Sigmoid colon (tissue), 7 donors: ENCODE measurements at places on chromosomes 5 and 9. TPM values are rescaled to one million over a fixed set of nuclear protein-coding genes. Genes with fewer than 3 reads are reported as not detected.

The FAM169A gene
- 1.8 TPM for polyA plus RNA-seq

The SLC6A3 gene
- polyA plus RNA-seq, result not detected

The UNC5A gene
- polyA plus RNA-seq, result 0.60 TPM

The DND1 gene
- polyA plus RNA-seq, result 2.4 TPM

The ACTL7A gene
- polyA plus RNA-seq, result not detected

The MYOZ3 gene
- 0.60 TPM for polyA plus RNA-seq

The FLT4 gene
- 0.23 TPM for polyA plus RNA-seq

The SPINK13 gene
- 0.45 TPM for polyA plus RNA-seq

The ANKRD34B gene
- polyA plus RNA-seq, result not detected

GRCh38 chr9:78448960-78449673, 152.2 kb downstream of the PSAT1 start:
- no peaks in the 10 kb centered on the region for H3K36me3 ChIP-seq
- H3K27ac ChIP-seq, result no peak overlapping the region
- no peak for DNase-seq
- H3K27me3 ChIP-seq, result peaks cover 5% of the 10 kb centered on the region

- H3K27ac ChIP-seq, result no peak overlapping the region
- no peaks in the 10 kb centered on the region for H3K36me3 ChIP-seq
- H3K27me3 ChIP-seq, result no peaks in the 10 kb centered on the region
- no peak overlapping the region for H3K4me3 ChIP-seq
Measured at GRCh38 chr5:43646992-43647391, 44.0 kb downstream of the NNT start.

DNA sequence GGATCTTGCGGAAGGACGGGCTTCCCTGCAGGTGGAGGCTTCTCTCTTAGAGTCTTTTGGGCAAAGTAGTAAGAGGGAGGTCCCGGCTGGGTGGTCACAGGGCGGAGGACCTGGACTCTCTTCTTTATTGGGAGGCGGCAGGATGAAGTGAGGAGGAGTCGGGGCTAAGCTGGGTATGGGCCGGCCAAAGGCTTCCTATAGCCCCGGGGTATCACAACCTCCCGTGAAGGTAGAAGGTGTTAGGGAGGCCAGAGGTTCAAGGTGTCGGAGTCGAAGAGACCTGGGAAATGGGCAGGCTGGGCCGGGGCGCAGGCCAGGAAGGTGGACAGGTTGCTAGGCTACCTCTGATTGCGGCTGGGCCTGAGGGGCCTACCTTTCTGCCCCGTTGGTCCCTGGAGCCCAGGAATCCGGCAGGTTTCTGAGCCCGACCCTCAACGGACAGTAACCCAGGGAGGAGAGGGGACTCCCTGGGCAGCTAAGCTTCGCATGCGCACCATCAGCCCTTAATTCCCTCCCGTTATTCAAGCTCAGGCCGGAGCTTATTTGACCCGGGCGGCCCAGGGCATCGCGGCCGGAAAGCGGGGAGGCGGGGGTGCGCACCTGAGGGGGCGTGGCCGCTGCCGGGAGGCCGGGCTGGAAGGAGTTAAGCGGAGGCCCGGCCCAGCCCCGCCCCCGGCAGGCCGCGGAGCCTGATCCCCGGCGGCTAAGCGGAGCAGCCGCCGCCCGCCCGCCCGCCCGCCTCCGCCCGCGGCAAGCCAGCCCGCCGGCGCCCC, at the start of gene TESK1:
TESK1 (plus strand) TSS at position 685 of the 773 bp plus-strand sequence. CDS start 358 bp downstream, outside the sequence.
- no peaks in the 10 kb centered on the region for H3K4me1 ChIP-seq
- peaks cover 19% of the 10 kb centered on the region for H3K36me3 ChIP-seq
- peak within 1 kb of the TSS; percentile 65 for H3K4me3 ChIP-seq
- peak; percentile 86 for DNase-seq

DNA sequence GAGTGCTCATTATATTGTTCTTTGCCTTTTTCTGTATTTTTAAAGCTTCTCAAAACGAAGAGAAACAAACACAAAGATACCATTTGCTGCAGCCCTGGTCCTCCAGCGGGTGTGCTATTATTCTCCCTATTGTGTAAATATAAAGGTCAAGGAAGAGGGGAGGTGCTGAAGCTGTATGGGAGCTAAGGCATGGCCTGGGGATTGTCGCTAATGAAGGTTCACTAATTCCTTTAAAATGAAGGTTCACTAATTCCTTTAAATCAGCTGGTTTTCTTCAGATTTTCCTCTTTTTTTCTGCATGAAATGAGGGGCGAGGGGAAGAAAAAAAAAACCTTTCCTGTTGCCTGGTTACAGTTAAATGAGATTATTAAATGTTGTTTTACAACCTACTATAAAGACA, 74.5 kb upstream of the MAP1B start:
- H3K4me1 ChIP-seq, result no peaks in the 10 kb centered on the region
- H3K27ac ChIP-seq, result no peak overlapping the region
- no peak for DNase-seq
- H3K27me3 ChIP-seq, result no peaks in the 10 kb centered on the region

DNA sequence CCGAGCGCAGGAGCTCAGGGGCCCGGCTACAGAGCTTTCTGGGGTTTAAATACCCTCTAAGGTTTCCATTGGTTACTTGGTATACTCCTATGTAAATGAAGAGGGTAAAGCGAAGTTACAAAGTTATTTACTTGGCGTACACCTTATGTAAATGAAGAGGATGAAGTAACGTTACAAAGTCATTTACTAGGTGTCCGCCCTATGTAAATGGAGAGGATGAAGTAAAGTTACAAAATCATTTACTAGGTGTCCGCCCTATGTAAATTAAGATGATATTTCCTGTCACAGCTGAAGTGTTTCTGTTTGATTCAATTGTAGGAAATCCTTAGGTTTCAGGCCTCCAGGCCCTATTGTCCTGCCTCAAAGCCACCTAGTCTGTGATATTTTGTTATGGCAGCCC, 358.2 kb downstream of the MTRR start:
- no peak for DNase-seq
- no peaks in the 10 kb centered on the region for H3K36me3 ChIP-seq
- no peaks in the 10 kb centered on the region for H3K4me1 ChIP-seq
- no peak overlapping the region for H3K27ac ChIP-seq

DNA sequence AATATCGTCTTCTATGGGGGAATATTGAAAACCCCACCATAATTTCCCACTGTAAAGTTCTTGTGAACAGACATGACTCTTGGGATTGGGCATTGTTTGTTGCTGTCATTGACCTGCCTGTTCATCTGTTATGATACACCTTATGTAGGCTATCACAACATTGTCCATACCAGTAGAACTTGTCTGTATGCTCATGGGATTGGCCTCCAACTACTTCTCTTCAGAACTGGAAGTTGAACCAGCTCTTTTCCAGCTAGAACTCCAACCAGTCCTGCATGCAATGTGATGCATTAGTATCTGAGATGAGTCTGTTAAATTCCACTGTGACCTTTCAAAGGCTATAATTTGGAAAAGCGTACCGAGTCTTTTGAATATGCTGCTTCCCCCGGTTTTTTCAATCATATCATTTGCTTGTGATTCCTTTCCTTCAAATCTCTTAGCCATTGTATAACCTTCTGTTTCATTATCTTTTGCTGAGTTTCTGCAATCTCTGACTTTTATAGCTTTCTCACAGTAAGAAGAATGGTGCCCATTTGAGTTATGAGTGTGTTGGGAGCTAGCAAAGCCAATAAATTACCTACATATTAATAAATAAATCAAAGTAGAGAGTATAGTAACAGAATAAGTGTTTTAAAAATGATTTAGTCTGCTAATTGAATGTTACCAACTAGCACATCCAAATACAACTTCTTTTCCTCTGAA, 101.9 kb downstream of the PLK2 start:
- H3K36me3 ChIP-seq, result no peaks in the 10 kb centered on the region
- DNase-seq, result no peak
- H3K27me3 ChIP-seq, result no peaks in the 10 kb centered on the region
- no peak overlapping the region for H3K27ac ChIP-seq
- no peak overlapping the region for H3K4me3 ChIP-seq
- H3K4me1 ChIP-seq, result no peaks in the 10 kb centered on the region

GRCh38 chr9:131289301-131290035, at the start of gene PLPP7:
TSS of gene PLPP7 (plus strand) at chr9:131289723. CDS start at chr9:131289998, 275 bp downstream.
- no peaks in the 10 kb centered on the region for H3K36me3 ChIP-seq
- peak within 1 kb of the TSS; percentile 74 for H3K27ac ChIP-seq
- peaks cover 24% of the 10 kb centered on the region for H3K4me1 ChIP-seq
- no peaks in the 10 kb centered on the region for H3K27me3 ChIP-seq
- peak; percentile 89 for DNase-seq

DNA sequence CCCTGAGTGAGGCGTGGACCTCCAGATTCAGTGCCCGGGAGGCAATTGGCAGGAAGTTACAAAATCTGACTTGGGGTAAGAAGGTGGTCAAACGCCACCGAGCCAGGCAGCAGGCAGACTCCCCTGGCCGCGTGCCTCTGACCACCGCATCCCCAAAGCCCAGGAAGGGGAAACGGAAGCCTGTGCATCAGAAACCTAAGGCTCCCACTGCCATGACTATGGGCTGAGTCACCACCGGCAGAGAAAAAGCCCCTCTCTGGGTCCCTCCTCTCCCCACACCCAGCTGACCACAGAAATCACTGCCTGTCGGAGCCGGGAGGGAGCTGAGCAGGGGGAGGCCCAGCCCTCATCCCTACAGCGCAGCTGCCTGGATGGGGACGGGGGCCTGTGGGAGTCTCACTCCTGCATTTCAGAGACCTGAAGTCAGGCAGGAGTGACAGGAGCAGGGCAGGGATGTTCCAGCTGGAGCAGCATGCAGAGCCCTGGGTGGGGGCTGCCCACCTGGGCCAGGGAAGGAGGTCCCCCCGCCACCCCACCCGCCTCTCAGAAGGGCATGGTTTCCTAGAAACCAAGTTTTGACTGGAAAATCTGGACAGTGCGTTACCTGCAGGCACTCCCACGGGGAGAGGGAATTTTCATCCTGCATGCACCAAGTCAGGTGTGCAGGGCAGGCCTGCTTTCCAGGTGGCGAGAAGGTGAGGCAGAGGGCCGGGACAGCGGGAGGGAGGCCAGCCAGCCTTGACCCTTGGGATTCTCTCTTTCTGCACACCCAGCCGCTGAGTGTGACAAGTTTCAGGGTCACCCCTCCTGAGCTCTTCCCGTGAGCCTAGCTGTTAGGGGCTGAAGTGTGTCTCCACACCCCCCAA, 68.2 kb downstream of the LRSAM1 start:
- DNase-seq, result no peak
- no peak overlapping the region for H3K4me3 ChIP-seq
- H3K36me3 ChIP-seq, result peaks cover 39% of the 10 kb centered on the region

GRCh38 chr9:120078112-120078511, 501.9 kb downstream of the CDK5RAP2 start:
- no peak overlapping the region for H3K4me3 ChIP-seq
- DNase-seq, result no peak
- H3K27ac ChIP-seq, result no peak overlapping the region
- no peaks in the 10 kb centered on the region for H3K4me1 ChIP-seq
- no peaks in the 10 kb centered on the region for H3K27me3 ChIP-seq

GRCh38 chr5:123486951-123487655, 24.9 kb upstream of the CSNK1G3 start:
- no peak for DNase-seq
- no peaks in the 10 kb centered on the region for H3K4me1 ChIP-seq
- no peaks in the 10 kb centered on the region for H3K27me3 ChIP-seq
- H3K4me3 ChIP-seq, result no peak overlapping the region
- no peaks in the 10 kb centered on the region for H3K36me3 ChIP-seq

GRCh38 chr5:112552216-112552615, 133.1 kb upstream of the EPB41L4A start:
- no peak overlapping the region for H3K27ac ChIP-seq
- DNase-seq, result no peak
- no peaks in the 10 kb centered on the region for H3K36me3 ChIP-seq
- H3K4me3 ChIP-seq, result no peak overlapping the region
- H3K4me1 ChIP-seq, result peaks cover 15% of the 10 kb centered on the region

DNA sequence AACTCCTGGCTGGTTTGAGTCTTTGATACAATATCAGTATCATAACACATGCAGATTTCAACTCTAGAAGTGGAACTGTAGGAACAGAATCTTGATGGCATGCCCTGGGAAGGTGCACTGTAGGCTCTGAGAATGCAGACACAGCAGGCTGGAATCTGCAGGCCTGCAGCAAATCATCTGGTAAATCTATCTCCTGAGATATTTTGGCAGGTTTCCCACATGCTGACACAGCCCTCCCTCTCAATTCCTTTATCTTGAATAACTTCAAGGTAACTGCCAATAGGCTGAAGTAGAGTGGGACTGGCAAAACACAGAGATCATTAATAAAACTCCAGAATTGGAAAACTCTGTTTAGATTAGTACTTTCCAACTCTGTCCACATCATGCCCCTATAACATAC, 177.8 kb upstream of the PCSK5 start:
- no peaks in the 10 kb centered on the region for H3K36me3 ChIP-seq
- no peak for DNase-seq
- no peak overlapping the region for H3K4me3 ChIP-seq
- H3K4me1 ChIP-seq, result no peaks in the 10 kb centered on the region

DNA sequence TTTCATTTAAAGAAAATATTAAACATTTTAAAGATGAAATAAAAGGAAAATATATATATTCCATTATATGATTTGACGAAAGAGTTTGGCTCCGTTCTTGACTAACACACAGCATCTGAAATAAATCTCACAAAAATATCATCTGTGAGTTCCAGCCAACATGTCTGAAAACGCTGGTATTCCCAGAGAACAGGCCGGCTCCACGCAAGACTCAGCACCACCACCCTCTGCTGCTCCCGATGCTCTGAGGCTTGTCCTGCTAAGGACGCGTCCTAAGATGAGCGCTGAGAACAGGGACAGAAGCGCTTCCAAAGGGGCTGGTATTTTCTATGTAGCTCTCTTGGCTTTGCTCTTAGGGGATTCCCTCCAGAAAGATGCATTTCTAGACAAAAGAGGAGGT, 40.6 kb upstream of the N4BP3 start:
- H3K27me3 ChIP-seq, result peaks cover 25% of the 10 kb centered on the region
- H3K4me1 ChIP-seq, result no peaks in the 10 kb centered on the region
- no peak for DNase-seq
- no peaks in the 10 kb centered on the region for H3K36me3 ChIP-seq
- no peak overlapping the region for H3K4me3 ChIP-seq

GRCh38 chr5:95798048-95798447, 24.5 kb downstream of the GLRX start:
- no peak overlapping the region for H3K4me3 ChIP-seq
- H3K36me3 ChIP-seq, result peaks cover 37% of the 10 kb centered on the region
- no peak overlapping the region for H3K27ac ChIP-seq
- DNase-seq, result no peak

DNA sequence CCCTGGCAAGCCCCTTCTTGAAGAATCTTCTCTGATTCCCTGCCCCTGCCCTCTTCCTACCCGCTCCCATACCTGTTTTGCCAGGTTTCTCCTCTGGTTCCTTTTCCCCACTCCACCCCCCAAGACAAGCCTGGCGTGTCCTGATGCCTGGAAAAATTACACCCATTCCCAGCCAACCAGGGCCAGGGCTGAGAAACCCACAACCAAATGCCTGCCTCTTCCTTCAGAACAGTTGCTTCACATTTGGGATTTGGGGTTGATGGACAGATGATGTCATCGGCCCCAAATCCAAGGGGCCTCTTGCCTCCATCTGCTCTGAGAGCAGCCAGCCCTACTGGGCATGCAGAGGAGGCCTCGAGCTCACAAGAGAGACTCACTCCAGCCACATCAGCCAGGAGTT, 8.8 kb upstream of the NEK6 start:
- no peaks in the 10 kb centered on the region for H3K27me3 ChIP-seq
- H3K36me3 ChIP-seq, result no peaks in the 10 kb centered on the region

DNA sequence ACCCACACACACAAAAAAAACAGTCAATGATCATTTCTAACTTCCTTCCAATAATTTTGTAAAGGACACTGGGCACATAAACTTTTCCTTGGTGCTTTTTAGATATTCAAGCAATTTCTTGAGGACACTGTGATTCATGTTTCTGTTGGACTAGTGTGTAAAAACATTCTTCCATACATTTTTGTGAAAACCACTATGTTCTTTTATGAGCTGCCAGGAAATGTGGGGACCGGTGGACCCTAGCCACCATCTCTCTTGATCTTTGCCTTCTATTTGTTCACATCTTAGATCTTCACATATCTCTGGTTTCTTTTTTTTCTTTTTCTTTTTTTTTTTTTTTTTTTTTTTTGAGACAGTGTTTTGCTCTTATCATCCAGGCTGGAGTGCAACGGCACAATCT, 287.4 kb downstream of the GLIS3 start:
- H3K4me3 ChIP-seq, result no peak overlapping the region
- no peaks in the 10 kb centered on the region for H3K27me3 ChIP-seq
